Naive thymus-derived CD8-positive, alpha-beta T cell (primary cell): ENCODE measurements at places on chromosomes 5 and 9.

DNA sequence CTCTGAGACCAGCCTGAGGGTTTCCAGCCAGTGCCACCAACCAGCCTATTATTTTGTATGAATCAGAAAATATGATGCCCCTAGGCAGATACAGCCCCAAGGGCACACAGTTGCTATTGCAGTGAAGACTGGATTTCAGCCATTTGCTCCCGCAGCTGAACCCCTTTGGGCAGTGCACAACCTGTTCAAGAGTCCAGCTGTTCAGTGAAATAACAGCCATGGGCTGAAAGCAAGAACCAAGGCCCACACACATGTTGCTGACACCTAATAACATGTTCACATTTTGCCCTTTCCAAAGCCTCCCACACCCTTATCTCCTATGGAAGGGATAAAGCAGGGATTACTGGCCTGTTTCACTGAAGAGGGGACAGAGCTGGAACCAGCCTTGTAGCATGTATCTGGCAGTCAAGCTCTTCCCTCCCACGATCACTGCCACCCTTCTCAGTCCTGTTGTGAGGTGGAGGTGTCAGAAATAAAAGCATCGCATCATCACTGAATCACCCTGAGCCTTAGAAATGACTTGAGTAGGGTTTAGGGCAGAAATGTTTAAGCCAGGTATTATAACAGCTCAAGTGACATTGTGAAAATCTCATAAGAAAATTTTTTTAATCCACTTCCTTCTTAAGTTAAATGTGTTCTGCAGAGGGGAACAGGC is 137.1 kb upstream of the FSTL4 start:
- no peak overlapping the region for H3K27ac ChIP-seq
- no peaks in the 10 kb centered on the region for H3K4me1 ChIP-seq
- no peak overlapping the region for H3K4me3 ChIP-seq
- no peaks in the 10 kb centered on the region for H3K27me3 ChIP-seq

GRCh38 chr9:108671794-108672193 is 184.0 kb downstream of the ACTL7B start:
- no peak overlapping the region for H3K27ac ChIP-seq
- no peaks in the 10 kb centered on the region for H3K27me3 ChIP-seq
- no peaks in the 10 kb centered on the region for H3K4me1 ChIP-seq
- no peak for DNase-seq

GRCh38 chr9:96361668-96362067 is 21.8 kb downstream of the SLC35D2 start:
- no peak for DNase-seq
- peaks cover 9% of the 10 kb centered on the region for H3K36me3 ChIP-seq
- H3K4me1 ChIP-seq, result peaks cover 3% of the 10 kb centered on the region
- no peaks in the 10 kb centered on the region for H3K27me3 ChIP-seq
- H3K4me3 ChIP-seq, result no peak overlapping the region

DNA sequence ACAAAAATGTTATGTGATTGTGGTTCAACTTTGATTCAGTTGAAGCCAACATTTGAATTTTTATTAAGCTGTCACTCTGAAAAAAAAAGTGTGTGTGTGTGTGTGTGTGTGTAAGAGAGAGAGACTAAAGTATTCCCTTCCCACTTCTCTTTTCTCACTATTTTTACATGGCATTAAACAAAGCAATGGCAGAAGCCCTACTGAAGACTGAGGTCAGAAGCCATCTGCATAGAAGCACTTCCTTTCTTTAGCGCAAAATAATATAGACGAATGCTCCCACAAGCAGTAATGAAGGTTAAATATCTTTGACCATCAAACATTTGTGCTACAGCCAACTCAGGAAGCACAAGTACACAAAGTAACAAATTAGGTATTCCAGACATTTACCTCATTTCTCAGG is 540.5 kb downstream of the KCTD16 start:
- DNase-seq, result no peak
- no peaks in the 10 kb centered on the region for H3K36me3 ChIP-seq
- H3K27me3 ChIP-seq, result no peaks in the 10 kb centered on the region

GRCh38 chr5:69032009-69032408 is 61.8 kb upstream of the SLC30A5 start:
- no peaks in the 10 kb centered on the region for H3K36me3 ChIP-seq
- no peak overlapping the region for H3K4me3 ChIP-seq
- no peak overlapping the region for H3K27ac ChIP-seq
- no peaks in the 10 kb centered on the region for H3K4me1 ChIP-seq
- peaks cover 3% of the 10 kb centered on the region for H3K27me3 ChIP-seq
- DNase-seq, result no peak

GRCh38 chr9:133873461-133873891 is 118.6 kb downstream of the VAV2 start:
- no peak overlapping the region for H3K4me3 ChIP-seq
- DNase-seq, result no peak
- peaks cover 2% of the 10 kb centered on the region for H3K27me3 ChIP-seq

DNA sequence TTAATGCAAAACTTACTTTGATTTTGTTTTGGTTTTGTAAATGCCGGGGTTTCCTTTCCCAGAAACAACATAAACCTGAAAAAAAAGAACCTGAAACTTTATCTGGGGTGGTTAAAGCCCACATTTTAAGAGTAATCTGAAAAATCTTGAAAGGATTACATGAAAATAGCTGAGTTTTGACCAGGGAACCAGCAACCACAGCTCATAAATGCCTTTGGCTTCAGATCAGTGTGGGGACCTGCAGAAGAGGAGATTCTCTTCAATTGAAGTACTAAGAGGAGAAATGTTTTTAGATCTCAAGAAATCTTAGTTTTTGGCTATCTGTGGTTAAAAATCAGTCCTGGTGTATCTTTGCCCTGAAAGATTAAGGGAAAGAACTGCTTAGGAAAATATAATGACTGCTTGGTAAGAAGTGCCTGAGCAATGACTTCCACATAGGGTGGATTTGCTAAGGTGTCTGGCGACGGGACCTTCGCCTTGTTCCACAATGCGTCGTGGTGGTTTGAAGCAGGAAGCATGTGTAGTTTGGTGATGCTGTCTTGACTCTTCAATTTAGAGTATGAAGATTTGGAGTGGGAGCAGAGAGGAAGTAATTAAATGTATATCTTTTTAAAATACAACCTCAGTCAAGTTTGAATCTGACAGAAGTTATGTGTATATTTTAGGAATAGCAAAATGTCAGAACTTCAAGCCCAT is 186.5 kb downstream of the MAN2A1 start:
- peak overlapping the region; percentile 62 for H3K27ac ChIP-seq
- no peaks in the 10 kb centered on the region for H3K36me3 ChIP-seq
- H3K4me3 ChIP-seq, result peak overlapping the region; percentile 50
- peaks cover 36% of the 10 kb centered on the region for H3K4me1 ChIP-seq
- H3K27me3 ChIP-seq, result no peaks in the 10 kb centered on the region
- peak; percentile 19 for DNase-seq

DNA sequence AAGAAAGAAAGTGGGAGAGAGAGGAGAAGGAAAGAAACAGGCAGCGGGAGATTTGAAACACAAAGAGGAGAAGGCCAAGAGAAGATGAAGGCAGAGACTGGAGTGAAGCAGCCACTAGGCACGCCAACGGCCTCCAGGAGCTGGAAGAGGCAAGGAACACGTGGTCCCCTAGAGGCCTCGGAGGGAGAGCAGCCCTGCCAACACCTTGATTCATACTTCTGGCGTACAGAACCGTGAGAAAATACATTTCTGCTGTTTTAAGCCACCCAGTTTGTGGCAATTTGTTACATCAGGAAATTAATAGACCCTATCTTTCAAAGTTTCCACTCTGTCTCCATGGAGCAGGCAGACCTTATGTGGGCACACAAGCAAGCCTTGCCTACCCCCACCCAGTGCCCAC is 133.4 kb downstream of the ACTL7B start:
- H3K27ac ChIP-seq, result no peak overlapping the region
- no peak for DNase-seq
- H3K36me3 ChIP-seq, result no peaks in the 10 kb centered on the region
- no peak overlapping the region for H3K4me3 ChIP-seq
- peaks cover 20% of the 10 kb centered on the region for H3K27me3 ChIP-seq

DNA sequence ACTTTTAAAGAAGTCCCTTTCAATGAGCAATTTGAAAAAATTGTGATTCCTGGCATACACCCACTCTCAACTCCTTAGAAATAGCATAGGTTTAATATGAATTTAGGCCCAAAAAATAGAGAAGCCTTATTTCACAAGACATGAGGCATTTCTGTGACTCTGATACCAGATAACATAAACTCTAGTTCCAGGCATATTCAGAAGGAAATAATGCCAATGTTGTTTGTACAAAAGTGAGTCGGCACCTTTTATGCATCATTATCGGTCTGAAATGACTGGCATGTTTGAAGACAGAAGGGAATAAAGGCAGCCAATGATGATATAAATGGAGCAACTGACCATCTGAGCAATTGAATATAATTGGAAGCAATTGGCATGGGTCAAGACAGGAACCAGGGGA is 19.4 kb upstream of the RECK start:
- H3K36me3 ChIP-seq, result no peaks in the 10 kb centered on the region
- DNase-seq, result no peak

GRCh38 chr5:107365320-107366109 is 305.2 kb downstream of the EFNA5 start:
- H3K36me3 ChIP-seq, result no peaks in the 10 kb centered on the region
- H3K27ac ChIP-seq, result no peak overlapping the region

DNA sequence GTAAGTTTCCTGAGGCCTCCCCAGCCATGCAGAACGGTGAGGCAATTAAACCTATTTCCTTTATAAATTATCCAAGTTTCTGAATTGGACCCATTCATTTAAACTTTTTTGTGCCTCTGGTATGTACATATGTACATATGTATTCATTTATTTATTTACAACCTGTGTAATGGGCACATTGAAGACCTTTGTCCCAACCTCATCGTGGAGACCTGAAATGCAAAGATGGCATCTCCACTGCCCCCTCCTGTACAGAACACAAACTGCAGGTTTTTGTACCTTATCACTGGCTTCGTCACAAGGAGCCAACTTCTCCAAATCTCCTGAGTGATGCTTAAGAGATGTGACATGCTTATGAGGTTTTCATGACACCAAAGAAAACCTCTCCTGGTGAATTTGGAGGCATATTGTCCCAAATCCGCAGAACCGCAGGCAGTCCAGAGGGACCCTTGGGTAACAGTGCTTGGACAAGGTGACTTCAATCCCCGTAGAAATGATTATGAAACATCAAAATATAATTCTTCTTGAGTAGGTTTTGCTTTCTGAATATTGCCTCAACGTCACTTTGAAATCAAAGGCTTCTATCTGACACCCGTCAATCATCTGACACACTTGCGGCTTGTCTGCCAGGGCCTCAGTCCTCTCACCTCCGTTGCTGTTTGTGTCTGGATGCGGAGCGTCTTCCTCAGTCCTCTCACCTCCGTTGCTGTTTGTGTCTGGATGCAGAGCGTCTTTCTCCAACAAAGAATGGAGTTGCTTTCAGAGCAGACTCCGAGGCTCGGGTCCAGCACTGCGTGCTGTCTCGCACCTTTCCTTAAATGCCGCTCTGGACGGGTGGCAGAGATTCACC is 135.0 kb upstream of the IRX4 start:
- H3K27ac ChIP-seq, result no peak overlapping the region
- H3K27me3 ChIP-seq, result peaks cover 17% of the 10 kb centered on the region
- H3K4me3 ChIP-seq, result no peak overlapping the region
- no peaks in the 10 kb centered on the region for H3K36me3 ChIP-seq
